ENCODE measurements at places on chromosomes 11 and 22. TPM values are rescaled to one million over a fixed set of nuclear protein-coding genes. Genes with fewer than 3 reads are reported as not detected.

Gene RAG2
- total RNA-seq = not detected

- DNase-seq = no peak
These were observed 9.9 kb upstream of the TALDO1 start for GRCh38 chr11:737366-737765.

Gene CD82
- 162 TPM for total RNA-seq

Gene DAGLA
- 1.9 TPM for total RNA-seq

GRCh38 chr11:5684036-5684645 is 733 bp downstream of the TRIM5 start:
- no peak for DNase-seq

Gene NEFH
- 0.26 TPM for total RNA-seq

- no peak for DNase-seq
These were observed 26.4 kb downstream of the SCN4B start for GRCh38 chr11:118126082-118126838.

DNA sequence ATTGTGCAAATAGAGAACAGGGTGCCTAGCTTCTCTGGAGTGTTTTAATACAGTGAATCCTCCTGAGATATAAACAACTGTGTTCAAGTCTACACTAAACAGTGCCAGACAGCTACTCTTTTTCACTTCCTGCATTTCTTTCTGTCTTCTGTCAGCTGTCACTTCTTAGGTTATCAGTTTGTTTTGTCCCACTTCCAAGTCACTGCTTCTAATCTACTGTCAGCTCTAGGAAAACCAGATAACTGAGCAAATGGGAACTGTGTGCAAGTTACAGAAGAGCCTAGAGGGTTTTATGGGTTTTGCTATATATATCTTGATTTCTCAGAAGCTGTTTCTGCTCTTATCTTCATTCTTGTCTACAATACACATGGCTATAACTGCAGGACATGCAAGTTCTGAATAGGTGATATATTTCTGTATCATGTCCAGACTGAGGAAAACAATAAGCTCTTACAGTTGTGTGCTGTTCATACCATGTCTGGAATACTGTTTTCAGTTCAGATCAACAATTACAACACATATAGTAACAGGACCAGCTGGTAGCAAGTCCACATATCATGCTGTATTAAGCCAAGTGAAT is 5.8 kb downstream of the PITPNB start:
- DNase-seq = no peak

DNA sequence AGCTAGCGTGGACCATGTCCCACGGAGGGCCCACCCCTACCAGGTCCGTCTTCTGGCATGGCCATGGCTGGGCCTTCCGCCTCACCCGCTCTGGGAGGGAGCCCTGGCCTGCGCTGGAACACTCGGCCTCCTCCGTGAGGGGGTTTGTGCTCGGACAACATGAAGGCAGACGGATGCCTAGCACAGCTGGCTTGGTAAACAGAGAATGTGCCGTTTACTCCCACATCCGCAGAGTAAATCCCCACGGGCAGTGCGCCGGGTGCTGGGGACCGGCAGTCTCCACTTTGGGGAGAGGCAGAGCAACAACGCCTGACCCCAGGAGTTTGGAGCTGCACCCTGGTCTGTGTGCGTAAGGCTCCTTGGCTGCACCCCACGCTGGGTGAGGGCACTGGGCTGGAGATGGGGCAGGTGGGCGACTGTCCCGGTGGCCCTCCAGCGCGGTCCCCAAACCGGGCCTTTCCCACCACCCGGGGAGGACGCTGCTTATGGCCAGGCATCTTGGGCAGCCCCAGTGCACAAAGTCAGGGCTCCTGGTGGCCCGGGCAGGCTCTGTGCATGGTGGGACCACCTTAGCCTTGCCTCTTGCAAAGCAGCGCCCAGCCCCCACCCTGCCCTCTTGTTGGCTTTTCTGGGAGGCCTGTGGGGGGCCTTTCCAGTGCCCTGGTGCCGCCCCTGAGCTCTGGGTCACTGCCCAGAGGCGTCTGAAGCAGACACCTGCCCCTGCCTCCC is 30.7 kb upstream of the MUC5AC start:
- no peak for DNase-seq

DNA sequence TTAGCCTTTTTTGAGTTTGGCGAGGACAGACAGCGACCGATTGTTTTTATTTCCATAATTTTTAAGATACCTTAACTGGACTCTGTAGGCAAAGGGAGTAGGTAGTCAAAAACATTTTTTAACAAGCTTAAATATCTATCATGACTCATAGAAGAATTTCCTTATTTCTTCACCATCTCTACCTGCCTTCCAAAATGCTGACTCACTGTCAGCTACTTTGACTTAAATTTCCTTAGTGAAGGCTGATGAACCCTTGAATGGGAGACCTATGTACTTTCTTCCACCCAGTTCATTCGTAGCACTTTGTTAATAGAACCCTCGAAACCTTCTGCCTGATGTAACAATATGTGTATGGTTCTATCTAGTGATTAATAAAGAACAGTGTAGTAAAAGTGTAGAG is 1.1 kb upstream of the MTMR2 start:
- no peak for DNase-seq
